ENCODE measurements at places on chromosomes 5 and 9.

DNA sequence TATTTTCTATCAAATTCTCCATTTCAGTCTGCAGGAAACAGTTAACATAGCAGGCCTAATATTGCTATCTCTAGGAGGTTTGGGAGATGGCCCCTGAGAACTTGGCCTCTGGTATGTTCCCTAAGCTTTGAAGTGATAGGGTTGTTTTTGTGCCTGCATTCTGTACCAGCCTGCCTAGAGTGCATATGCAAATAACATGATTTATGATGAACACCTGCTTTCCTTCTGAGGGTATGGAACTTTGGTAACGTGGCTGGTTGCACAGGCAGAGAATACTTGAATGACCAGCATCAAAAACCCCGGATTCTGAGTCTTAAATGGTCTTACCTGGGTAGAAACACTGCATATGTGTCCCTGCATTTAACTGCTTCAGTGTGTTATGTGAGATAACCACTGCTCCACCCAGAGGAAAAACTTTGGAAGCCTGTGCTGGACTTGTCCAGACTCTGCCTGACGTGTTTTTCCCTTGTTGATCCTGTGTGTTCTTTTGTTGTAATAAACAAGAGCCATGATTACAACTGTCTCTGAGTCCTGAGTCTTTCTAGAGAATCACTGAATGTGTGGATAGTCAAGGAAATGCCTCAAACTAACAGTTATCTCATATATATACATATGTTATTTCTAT lies 111.3 kb upstream of the ABCA1 start:
- DNase-seq: no peak

- DNase-seq: no peak
Observed at GRCh38 chr5:171693412-171693811, 92.2 kb upstream of the SMIM23 start.

GRCh38 chr5:34677428-34677827 lies 21.3 kb downstream of the RAI14 start:
- DNase-seq: no peak

- DNase-seq: peak; percentile 21
Observed at GRCh38 chr5:139574641-139575312, 13.6 kb downstream of the UBE2D2 start.

GRCh38 chr5:54829676-54830535 lies 155.5 kb downstream of the ESM1 start:
- DNase-seq: no peak

DNA sequence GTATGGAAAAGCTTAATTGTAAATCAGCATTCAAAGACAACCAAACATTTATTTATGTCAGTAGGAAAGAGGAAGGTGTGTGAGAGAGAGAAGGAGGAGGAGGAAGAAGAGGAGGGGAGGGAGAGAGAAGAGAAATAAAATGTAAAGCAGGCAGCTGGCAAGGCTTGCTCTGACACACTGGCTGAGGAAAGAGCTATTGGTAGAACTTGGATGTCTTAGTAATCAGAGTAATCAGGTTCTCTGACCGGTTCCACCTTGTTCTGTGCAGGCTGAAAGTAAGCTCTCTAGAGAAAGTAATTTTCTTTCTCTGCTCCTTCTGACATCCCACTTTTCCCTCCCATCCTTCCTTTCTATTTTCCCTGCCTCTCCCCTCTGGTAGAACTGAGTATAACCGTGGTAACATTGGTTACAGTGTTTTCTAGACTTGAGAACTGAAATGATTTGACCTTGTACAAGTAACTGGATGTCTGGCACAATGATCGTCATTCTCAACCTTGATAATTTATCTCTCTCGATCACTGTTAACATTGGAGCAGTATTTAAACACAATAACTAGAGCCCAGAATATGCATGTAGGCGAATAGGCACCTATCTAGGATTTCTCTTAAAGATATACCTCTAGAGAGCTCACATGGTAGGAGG lies 33.3 kb downstream of the TLE4 start:
- DNase-seq: no peak

DNA sequence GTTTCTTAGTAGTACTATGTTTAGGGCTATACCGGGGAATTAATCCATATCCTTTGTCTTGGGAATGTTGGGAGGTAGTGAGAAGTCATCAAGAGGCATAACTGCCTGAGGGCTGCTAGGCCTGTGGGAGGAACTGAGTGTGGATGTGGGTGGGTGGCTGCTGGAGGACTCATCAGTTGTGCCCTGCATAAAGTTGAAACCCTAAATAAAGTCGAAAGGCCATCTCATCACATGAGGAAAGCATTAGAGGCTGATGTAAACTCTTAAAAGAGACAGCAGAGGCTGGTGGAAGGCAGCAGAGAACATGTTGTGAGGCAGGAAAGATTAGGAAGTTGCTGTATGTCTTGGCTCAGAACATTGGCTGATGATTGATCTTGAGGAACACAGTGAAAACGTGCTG lies 143.8 kb downstream of the MAST4 start:
- DNase-seq: no peak

GRCh38 chr9:109479822-109480221 lies 18.3 kb downstream of the PTPN3 start:
- DNase-seq: no peak

DNA sequence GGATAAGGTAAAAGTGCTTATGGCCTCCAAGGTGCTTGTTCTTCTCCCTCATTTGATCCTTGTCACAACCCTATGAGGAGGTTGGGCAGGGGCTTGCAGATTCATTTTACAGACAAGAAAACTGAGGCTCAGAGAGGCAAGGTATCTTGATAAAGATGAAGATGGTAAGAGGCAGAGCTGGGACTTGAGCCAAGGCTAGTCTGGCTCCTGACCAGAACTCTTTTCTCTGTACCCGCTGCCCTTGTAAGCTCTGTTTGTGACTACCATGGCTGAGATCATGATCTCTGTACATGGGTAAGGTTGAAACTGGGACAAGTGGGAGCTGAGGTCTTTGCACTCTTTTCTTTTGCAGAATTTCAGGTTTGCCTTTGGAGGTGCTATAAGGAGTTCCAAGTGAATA lies 33.6 kb downstream of the SEC61B start:
- no peak for DNase-seq

DNA sequence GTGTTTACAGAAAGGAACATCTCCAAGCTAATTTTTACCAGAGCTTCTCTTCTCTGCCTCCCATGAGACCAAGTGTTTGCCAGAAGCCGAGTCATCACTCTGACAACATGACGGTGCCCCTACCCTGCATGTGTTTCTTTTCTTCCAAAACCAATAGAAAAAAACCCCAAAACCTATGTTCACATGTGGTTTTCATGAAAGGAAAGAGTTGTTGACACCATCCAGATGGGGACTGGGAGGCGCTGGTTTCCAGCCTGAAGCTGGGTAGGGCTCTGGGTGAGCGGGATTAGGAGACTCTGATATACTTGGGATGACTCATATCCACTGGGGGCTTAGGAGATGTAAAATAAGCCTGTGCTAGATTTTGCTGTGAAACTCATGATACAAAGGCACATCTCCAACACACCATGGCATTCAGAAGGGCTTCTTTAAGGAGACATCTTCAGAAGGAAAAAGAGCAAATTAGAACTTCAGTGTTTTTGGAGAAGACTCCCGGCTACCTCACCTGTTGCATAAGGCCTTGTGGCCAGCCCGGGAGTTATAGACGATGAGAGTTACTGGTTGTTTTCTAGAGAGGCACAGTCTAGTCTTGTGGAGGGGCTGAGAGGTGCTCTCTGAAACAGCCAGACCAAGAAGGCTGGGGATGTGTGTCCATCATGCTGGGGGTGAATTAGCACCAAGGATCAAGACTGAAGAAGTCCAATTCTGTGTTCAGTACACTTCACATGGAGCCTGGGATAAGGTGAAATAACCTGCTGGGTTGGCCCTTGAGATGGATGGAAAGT lies 108.9 kb upstream of the LHFPL2 start:
- DNase-seq: no peak

GRCh38 chr9:107720501-107720900 lies 230.9 kb upstream of the KLF4 start:
- DNase-seq: peak; percentile 77

GRCh38 chr5:88808153-88808552 lies 74.8 kb downstream of the MEF2C start:
- DNase-seq: no peak

GRCh38 chr9:133742251-133742650 lies 4.1 kb upstream of the SARDH start:
- no peak for DNase-seq

GRCh38 chr5:121151534-121151933 lies 687.4 kb downstream of the PRR16 start:
- DNase-seq: no peak

DNA sequence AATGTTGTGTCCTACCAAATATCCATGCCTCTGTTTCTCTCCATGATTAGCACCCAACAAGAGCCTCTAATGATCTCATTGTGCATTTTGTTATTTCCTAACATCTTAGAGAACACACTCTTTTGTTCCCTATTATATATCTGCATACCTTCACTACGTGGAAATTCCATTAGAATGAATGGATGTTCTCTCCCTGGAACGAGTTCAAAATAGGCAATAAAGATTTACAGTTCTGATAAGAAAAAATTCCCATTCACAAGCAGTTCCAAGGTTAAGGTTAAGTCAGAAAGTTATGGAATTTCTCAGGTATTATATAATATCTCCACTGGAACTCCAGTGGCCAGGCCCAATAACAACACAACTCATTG lies 83.7 kb downstream of the TRPM6 start:
- DNase-seq: peak; percentile 56

GRCh38 chr5:52560366-52560765 lies 227.3 kb upstream of the ITGA1 start:
- DNase-seq: no peak

DNA sequence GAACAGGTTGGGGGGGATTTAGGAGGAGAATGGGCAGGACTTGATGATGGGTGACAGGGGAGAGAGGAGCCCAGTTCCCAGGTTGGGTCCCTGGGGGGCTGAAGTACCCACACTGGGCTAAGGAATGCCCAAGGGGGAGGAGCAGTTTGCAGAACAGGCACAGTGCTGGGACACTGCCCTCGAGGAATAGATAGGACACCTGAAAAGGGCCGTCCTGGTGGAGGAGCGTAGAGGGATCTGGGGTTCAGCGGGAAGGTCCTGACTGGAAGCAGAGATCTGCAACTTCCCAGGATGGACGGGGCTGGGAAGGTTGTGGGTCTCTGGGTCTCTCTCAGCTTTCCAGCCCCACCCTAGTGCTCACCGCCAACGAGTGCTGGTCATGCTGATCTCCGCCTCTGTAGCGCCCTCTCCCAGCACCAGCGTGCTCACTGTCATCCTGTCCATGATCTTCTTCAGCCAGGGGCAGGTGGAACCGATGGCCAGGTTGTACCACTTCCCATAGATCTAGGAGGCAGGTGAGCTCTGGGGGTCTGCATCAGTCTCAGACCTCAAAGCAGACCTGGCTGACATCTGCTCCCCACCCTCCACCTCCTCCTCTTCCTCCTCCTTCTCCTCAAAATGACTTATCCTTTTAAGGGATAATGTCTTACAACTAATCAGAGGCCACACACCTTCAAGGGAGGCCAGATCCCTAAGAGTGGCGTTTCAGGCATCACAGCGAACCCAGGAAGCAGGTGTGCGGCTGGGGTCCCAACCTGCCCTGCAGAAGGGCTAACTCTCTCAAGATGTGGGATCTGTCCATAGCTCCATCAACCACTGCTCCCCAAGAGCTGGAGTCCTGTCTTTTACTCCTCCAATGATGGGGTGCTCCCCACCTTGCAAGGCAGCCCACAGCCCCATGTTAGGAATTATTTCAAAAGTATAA lies 1.6 kb downstream of the AMBP start:
- DNase-seq: no peak

DNA sequence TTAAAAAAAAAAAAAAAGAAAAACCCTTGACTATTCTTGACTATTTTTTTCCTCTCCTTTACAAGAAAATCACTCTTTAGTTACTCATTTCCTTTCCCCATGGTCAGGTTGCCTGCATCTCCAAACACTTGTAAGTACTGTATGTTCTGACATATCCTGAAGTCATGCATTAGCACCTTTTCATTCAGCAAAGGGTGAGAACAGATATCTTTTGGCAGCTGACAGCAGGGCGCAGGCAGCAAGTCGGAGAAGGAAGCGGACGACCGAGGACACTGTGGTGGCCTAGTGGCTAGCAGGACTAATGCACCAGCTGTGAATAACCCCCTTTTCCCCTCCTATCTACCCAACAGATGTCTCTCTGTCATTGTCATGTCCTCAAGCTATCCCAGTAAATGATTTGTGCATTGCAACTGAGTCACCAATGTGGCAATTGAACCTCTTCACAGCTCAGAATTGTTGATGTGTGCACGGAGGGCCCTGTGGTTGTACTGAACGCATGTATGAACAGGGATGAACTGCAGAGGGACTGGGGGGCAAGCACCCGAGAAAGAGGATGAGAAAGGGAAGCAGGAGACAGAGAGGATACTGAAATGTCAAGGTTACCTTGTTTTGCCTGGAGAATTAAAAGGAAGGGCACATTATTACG lies 996.0 kb upstream of the ARRDC3 start:
- DNase-seq: no peak

- DNase-seq: no peak
Observed at GRCh38 chr5:155316070-155316714, 302.6 kb downstream of the KIF4B start.

- DNase-seq: no peak
Observed at GRCh38 chr9:124040186-124040931, 28.8 kb downstream of the LHX2 start.

- DNase-seq: peak; percentile 90
Observed at GRCh38 chr9:32427111-32427873, 42.8 kb downstream of the ACO1 start.

DNA sequence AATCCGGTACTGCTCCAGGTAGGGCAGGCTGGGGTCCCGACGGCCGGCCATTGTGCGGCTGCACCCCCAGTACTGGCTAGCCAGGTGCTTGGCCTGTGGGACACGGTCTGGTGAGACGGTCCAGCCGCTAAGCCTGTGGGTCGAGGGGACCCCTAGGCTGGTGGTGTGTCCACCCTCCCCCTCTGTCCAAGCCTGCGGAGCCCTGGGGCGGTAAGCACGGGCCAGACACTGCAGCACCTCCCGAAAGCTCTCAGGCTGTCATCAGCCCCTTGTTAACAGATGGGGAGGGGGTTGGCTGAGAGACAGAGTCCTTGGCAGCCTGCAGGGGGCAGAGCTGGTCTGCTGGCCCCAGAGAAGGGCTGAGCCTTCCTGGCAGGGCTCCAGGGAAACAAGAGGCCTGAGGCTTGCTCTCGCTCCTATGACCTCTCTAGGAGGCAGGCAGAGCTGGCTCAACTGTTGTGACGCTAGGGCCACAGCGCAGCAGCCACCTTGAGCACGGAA lies 11.8 kb upstream of the MRNIP start:
- DNase-seq: peak; percentile 14

DNA sequence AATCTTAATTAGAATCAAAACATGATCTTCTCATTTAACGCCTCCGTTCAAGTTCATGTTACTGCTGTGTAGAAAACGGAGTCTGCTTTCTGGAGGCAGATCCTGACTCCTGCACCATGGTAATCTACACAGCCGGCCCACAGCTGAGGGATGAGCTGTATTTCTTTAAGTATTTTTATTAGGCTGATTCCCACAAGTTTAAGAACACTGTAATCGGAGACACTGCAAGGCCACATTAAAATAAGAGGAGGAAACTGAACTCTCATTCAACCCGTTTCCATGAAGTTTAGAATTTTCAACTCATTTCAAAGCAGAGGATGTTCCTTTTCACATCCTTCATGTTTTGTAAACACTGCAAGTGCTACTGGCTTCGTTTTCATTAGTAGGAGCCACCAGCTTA lies 372.2 kb downstream of the NFIB start:
- DNase-seq: no peak
